ENCODE measurements at places on chromosomes 7 and 10.

GRCh38 chr7:47375121-47375938, 206.6 kb downstream of the TNS3 start:
- DNase-seq, result no peak

- no peak for DNase-seq
Observed at GRCh38 chr10:95485056-95485844, 75.9 kb downstream of the SORBS1 start.

- DNase-seq, result no peak
Observed at GRCh38 chr10:133327651-133328357, 8.9 kb downstream of the CALY start.

DNA sequence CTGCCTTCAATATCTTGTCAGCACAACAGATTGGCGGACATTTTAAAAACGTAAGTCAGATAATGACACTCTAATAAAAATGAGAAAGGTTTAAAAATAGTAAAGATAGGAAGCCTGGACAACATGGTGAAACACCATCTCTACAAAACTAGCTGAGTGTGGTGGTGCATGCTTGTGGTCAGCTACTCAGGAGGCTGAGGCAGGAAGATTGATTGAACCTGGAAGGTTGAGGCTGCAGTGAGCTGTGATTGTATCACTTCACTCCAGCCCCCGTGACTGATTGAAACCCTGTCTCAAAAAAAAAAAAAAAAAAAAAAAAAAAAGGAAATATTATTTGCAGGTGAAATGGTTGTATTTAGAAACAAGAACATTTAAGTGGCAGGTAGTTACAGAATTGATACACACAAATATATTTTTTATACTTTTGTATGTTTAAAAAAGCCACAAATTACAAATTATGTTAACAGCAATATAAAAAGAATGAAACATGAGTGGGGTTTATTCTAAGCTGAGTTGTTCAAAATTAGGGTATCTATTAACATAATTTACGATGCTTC, 141.9 kb downstream of the ADK start:
- DNase-seq, result no peak

DNA sequence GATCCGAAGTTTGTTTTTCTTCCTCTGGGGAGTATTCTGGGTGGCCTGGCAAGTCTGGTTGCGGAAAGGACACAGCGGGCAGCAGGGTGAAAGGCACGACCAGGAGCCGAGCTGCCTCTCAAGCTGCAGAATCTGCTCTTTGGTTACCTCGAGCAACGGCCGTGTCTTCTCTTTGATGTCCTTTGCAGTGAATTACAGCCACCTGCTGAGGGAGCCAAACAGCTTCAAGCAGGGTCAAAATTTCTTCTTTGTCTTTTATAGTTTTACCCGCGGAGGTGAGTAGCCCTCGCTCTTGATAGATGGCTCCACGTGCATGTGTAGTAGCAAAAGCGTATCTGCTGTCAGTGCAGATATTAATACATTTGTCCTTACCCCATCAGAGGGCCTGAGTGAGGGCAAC, 177.3 kb upstream of the MBL2 start:
- DNase-seq, result no peak

GRCh38 chr10:409408-410040, 274.3 kb downstream of the ZMYND11 start:
- DNase-seq, result no peak

- DNase-seq, result no peak
Observed at GRCh38 chr10:71308985-71309384, 10.1 kb upstream of the SLC29A3 start.

GRCh38 chr7:96224685-96225084, 97.2 kb downstream of the SLC25A13 start:
- DNase-seq, result no peak

DNA sequence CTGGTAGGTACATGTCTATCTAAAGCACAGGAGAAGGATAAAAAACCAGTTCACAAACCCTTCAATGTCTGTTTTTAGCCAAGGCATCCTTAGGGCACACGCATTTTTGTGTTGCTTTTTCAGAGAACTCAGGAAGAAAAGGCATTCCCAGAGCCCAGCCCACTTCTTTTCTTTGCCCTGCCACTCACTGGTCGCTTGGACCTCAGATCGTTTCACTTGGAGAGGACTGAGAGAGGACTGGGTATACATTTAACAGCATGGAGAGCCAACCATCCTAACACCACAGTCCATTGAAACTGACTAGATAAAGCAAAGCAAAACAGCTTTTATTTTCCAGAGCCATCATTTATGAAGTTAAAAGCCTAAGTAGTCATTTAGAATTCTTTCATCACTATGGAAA, 194.2 kb downstream of the CAMK1D start:
- DNase-seq, result no peak

- DNase-seq, result no peak
Observed at GRCh38 chr7:106848851-106849442, 16.1 kb upstream of the PIK3CG start.

GRCh38 chr7:41571573-41571972, 131.3 kb downstream of the INHBA start:
- no peak for DNase-seq

GRCh38 chr7:142176901-142177300, 65.4 kb downstream of the MGAM2 start:
- DNase-seq, result no peak

Measured in stimulated activated CD8-positive, alpha-beta memory T cell treated with anti-CD3 and anti-CD28 coated beads, Interleukin-4, amount 100 ng/mL, for 24 hours (primary cell).